ENCODE measurements at places on chromosomes 5 and 9.

- no peak for DNase-seq
Measured at GRCh38 chr5:963673-964531, 44.7 kb upstream of the NKD2 start.

DNA sequence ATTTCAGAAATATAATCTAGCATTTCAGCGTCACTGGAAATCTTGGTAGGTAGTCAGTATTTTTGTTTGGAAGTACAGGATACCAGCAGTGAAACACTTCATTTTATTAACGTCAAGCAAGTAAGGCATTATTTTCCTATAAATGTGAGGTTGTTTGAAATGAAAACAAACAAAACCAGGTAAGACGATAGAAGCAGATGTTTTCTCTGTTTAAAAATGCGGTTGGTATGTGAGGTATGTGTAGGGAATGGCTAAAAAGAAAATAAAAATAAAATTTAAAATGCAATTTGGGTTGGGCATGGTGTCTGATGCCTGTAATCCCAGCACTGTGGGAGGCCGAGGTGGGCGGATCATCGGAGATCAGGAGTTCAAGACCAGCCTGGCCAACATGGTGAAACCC lies 16.1 kb downstream of the GDA start:
- no peak for DNase-seq

GRCh38 chr5:132635873-132636272 lies 22.1 kb upstream of the IL13 start:
- DNase-seq, result no peak

GRCh38 chr5:59483971-59484472 lies 409.5 kb downstream of the PDE4D start:
- peak; percentile 59 for DNase-seq
